Adipose tissue (tissue), 3 donors: ENCODE measurements at places on chromosomes 1 and 21. TPM values are rescaled to one million over a fixed set of nuclear protein-coding genes. Genes with fewer than 3 reads are reported as not detected.

The CHD5 gene
- polyA plus RNA-seq, result 0.09 TPM

The SHISAL2A gene
- polyA plus RNA-seq, result 0.26 TPM

The NBL1 gene
- polyA plus RNA-seq, result 85.8 TPM

The ATP1A2 gene
- 7.3 TPM for polyA plus RNA-seq

The MSH4 gene
- 0.11 TPM for polyA plus RNA-seq

The LCE3E gene
- polyA plus RNA-seq, result not detected

The ASTN1 gene
- 0.33 TPM for polyA plus RNA-seq

The SMIM11 gene
- not detected for polyA plus RNA-seq

The FAM163A gene
- polyA plus RNA-seq, result 0.06 TPM

The GBP1 gene
- 5.5 TPM for polyA plus RNA-seq

The OR2L8 gene
- polyA plus RNA-seq, result not detected

The SHE gene
- 26.8 TPM for polyA plus RNA-seq

The SLC19A1 gene
- polyA plus RNA-seq, result 7.0 TPM

The CELA3A gene
- 36,211 TPM for polyA plus RNA-seq

The PLA2G5 gene
- polyA plus RNA-seq, result 45.0 TPM

The LCE4A gene
- polyA plus RNA-seq, result not detected

The FHAD1 gene
- 0.30 TPM for polyA plus RNA-seq

The PLPPR5 gene
- polyA plus RNA-seq, result 0.11 TPM

The FLG2 gene
- 0.01 TPM for polyA plus RNA-seq

The KCNC4 gene
- polyA plus RNA-seq, result 4.9 TPM

The HSD3B1 gene
- not detected for polyA plus RNA-seq

The AMY2A gene
- polyA plus RNA-seq, result 3.9 TPM

The HSD11B1 gene
- 4.9 TPM for polyA plus RNA-seq

The TIMM17A gene
- polyA plus RNA-seq, result 19.2 TPM

The LY9 gene
- polyA plus RNA-seq, result not detected

The CALML6 gene
- polyA plus RNA-seq, result 0.62 TPM

The CD1B gene
- polyA plus RNA-seq, result not detected

The ANKRD13C gene
- polyA plus RNA-seq, result 4.9 TPM

The EPS8L3 gene
- 0.90 TPM for polyA plus RNA-seq

The AXDND1 gene
- 0.15 TPM for polyA plus RNA-seq

The OR6N1 gene
- polyA plus RNA-seq, result not detected

The B3GALT5 gene
- not detected for polyA plus RNA-seq

The OR4F29 gene
- polyA plus RNA-seq, result not detected

The LZIC gene
- 9.3 TPM for polyA plus RNA-seq

The OR10Z1 gene
- polyA plus RNA-seq, result not detected

The TAL1 gene
- polyA plus RNA-seq, result 17.1 TPM

The TRIM58 gene
- 0.11 TPM for polyA plus RNA-seq

The CYP4A11 gene
- 0.03 TPM for polyA plus RNA-seq

The TMEM59 gene
- polyA plus RNA-seq, result 267 TPM

The EFNA1 gene
- polyA plus RNA-seq, result 30.3 TPM

The TSEN15 gene
- 19.8 TPM for polyA plus RNA-seq

The TTLL7 gene
- polyA plus RNA-seq, result 5.1 TPM

The TMEM269 gene
- not detected for polyA plus RNA-seq

The GNG5 gene
- polyA plus RNA-seq, result 73.4 TPM

The FAM72B gene
- polyA plus RNA-seq, result 0.45 TPM

The NPHS2 gene
- not detected for polyA plus RNA-seq

The ORC1 gene
- polyA plus RNA-seq, result 0.30 TPM

The RBM34 gene
- polyA plus RNA-seq, result 61.9 TPM

The AIRE gene
- not detected for polyA plus RNA-seq

The UBL4B gene
- 0.09 TPM for polyA plus RNA-seq

The HTR6 gene
- polyA plus RNA-seq, result not detected

The LCE1C gene
- polyA plus RNA-seq, result not detected

The PTGS2 gene
- 5.6 TPM for polyA plus RNA-seq

The TRIM67 gene
- polyA plus RNA-seq, result 0.02 TPM

The SDF4 gene
- polyA plus RNA-seq, result 93.9 TPM

The CNR2 gene
- 0.03 TPM for polyA plus RNA-seq

The FOXD3 gene
- 0.12 TPM for polyA plus RNA-seq
